Spleen (tissue), 13 donors: ENCODE measurements at places on chromosomes 2 and 18.
A peak's percentile ranks its signal among the peaks of the same experiment; 100 is the strongest.

DNA sequence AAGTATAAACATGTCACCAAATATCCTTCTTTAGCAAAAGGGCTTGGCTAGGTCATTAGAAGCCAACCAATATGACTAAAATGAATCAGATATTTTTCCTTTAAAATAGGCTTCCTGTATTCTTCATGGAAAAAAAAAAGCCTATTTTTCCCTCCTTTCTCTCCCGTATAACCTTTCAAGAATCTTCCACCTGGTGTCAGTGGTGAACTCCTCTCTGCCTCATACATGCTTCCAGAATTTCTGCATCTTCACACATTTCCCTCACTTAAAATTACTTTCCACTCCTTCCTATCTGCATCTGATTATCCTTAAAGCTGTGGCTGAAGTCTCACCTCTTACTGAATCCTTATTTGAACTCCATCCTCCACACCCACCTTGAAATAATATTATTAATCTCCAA is 116.9 kb upstream of the FANCL start:
- DNase-seq = no peak

DNA sequence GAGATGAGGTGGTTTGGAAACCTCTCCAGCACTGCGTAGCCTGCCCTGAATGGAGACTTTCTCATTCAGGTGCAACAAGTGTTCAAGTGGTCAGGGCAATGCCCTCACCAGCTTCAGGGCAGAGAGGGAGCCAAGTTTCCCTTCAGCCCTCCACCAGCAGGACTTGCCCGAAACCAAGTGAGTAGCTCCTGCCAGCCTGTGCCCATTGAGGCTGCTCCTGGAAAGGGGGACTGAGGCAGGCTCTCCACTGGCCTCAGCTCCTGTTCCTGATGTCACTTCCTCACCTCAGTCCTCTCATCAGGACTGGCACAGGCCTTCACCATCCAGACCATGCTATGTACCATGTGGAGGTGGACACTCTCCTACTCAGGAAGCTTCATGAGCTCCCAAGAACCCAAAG is 94.6 kb downstream of the CELF4 start:
- DNase-seq = no peak

DNA sequence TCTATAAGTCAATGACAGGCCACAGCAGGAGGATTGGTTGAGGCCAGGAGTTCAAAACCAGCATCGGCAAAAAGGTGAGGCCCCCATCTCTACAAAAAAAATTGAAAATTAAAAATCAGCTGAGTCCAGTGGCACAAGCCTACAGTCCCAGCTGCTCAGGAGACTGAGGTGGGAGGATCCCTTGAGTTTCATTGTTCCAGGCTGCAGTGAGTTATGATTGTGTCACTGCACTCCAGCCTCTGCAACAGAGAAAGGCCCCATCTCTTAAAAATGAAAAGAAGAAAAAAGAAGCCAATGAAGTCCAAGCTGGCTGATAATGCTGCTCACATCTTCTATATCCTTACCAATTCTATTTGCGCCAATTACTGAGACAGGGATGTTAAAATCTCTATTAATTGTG is 39.1 kb downstream of the MRPS5 start:
- no peak for DNase-seq

DNA sequence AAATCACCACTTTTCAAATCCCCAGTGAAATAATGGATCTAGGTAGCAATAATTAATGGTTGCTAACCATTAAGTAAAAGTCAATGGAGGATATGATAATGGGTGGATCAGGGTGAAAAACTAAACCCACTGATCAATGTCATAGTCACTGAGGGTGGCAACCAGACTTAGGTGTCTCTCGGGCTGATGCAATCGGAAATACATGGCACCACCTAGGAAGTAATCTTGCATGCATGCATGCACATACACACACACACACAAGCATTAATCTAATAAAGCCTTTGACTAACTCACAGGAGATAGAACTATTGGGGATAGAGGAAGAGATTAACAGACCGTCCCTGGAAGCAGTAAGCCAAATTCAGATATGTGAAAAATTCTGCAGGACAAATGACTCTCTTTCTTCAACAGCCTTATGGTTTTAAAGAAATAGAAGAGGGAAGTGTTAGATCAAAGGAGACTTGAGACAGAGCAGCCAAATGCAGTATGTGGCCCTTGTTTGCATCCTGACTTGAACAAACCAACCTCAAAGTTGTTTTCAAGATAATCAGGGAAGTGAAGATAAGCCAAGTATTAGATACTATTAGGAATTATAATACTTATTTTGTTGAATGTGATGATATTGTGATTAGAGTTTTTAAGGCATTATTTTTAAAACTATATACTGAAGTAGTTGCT is 186.0 kb upstream of the RMP24 start:
- no peak for DNase-seq

DNA sequence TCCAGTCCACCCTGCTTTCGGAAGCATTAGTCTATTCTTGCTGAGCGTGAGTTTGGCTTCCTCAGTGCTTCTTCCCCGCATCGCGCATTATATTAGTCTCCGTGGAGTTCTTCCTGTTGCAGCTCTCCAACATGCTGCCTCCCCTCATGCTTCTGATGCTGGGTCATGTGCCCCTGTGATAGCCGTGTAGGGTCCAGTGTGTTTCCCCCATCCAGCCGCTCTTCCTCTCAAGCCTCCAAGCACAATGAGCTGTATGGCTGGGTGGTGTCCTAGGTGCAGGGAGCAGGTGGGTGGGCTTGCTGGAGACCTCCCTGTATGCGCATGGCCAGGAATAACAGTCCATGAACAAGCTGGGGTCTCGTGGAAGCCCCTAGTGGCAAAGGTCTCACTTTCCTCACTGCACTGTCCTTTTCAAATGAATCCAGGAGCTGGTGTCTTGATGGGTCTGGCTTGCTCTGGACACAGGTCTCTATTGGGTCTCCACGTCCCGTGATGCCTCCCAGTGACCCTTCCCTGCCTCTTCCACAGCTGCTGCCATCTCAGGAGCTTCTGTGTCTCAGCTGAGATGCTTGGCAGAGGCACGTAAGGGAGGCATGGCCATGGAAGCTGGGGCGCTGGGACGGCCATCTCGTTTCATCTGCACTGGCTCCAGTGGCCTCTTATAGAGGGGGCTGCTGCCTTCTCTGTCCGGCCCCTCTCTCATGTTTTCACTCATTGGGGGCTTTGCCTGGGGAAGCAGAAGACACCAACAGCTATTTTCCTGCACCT is 54.8 kb upstream of the HDAC4 start:
- DNase-seq = peak; percentile 62

DNA sequence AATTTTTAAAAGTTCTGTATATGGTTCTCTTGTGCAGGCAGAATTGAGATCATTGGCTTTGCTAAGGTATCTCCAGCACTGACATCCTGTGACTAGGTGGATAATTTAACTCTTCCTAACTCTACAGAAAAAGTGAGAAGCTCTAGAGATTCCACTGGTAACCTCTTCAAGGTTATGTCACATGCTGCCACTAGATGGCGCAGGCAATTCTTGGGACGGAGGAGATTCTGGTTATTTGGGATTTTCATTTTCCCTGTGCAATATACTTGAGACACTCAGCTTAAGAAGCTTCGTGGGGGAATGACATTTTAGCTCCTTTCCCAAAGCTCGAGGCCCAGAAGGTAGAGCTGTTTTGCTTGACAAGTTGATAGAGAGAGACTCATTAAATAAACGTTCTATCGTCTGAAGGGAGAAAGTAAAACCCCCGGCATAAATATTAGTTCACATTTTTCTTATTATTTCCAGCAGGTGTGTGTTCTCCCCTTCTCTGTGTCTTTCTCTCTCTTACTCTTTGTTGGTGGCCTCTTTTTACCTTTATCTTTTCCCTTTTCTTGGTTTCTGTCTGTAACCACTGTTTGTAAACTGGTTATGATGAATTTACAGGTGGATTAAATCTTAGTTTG is 26.6 kb upstream of the LANCL1 start:
- peak; percentile 59 for DNase-seq

DNA sequence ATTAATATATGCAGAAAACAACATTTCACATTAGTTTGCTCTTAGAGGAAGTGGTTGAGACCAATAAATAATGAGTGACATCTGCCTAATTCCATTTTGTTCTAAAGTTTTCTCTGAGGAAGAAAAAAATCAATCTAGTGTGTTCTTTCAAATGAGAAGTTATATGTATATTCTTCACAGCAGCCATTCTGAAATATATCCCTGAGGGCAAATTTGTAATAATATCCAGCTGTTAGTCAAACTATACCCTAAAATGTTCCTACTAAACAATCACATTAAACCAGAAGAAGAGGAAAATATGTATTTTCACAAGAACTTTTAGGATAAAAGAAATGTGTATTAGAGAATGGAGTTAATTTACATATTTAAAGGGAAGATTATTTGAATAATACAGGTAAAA is 375.1 kb upstream of the CDH19 start:
- DNase-seq = no peak

GRCh38 chr2:144151851-144152250 is 368.1 kb downstream of the ZEB2 start:
- DNase-seq = no peak

DNA sequence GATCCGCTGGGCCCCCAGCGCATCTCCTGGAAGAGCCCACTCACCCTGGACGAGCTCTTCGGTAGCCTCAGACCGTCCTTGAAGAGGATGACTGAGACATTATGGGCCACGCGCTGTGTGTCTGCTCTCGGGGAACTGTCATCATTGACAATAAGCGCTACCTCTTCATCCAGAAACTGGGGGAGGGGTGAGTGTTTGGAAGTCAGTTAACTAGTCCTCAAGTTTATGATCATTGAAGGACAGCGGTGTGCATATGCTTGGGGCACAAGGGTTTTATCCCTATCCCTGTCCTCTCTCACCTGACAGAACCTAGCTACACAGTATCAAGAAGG is 586 bp downstream of the STK16 start:
- DNase-seq = no peak

- DNase-seq = no peak
These were observed 49.1 kb upstream of the ZNF638 start for GRCh38 chr2:71282493-71282892.

DNA sequence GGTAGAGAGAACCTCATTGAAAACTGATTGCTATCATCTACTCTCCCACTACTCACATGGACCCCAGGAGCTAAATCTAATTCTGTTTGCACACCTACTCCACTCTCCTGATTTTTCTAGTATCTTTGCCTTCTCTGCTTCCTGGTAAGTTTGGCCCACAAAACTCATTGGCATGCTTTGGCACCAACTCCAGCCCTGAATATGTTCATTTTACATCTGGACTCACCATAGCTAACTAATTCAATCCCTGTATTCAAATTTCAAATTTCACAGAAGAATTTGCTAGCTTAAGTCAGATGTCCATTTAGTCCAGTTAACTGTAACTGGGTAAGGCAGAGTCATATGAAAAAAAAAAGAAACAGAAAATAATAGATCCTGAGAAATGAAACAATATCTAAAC is 442.1 kb downstream of the SUCLG1 start:
- DNase-seq = no peak

DNA sequence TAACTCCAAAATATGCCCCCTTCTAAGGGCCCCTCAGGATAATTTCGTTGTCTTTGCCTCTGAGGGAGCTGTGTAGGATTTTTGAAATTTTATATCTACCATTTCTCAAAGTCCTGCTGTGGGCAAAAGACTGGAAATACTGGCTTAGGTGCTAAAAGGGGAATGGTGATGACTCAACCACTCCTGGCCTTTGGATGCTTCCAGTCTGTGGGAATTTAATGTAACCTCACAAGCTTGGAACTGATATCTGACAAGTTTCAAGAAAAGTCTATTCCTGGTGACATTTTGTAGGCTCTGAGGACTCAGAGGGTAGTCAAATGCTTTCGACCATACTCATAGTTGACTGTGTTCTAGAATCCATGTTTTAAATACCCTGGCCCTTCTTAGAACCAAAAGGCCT is 3.4 kb upstream of the APCDD1 start:
- no peak for DNase-seq

GRCh38 chr2:105712981-105713596 is 31.6 kb upstream of the NCK2 start:
- no peak for DNase-seq

DNA sequence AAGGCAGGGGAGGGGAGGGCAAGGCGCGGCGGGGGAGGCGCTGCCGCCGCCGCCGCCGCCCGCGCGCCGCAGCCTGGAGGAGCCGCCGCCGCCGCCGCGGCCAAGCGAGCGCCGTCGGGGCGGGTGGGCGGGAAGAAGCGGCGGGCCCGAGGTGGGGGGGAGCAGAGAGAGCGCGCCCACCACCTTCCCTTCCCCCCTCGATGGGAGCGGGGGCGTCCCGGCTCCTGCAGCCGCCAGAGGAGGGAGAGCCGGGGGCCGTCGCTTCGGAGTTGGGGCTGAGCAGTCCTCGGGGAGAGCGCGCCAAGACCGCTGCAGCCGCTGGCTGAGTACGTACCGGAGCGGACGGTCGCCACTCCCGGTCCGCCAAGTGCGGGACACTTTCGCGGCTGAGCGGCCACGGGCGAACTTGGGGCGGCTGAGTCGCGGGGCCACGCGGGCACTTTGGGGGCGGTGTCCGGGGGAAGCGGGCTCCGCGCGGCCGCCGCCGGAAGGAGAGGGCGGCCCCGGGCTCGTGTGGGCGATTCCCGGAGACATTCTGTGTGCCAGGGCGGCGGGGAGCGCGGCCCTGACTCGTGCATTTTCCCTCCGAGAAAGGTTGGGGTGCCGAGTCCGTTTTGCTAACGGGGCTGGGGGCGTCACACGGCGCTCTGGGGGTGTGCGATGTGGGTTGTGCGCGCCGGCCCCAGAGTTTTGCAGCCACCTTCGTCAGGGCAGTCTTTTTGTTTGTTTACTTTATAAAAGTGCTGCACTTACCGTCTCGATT is at the start of gene NAB1:
Gene NAB1 (plus strand): TSS at position 49 of the 763 bp plus-strand sequence. CDS start 10,094 bp downstream, outside the sequence.
- DNase-seq = peak; percentile 95

DNA sequence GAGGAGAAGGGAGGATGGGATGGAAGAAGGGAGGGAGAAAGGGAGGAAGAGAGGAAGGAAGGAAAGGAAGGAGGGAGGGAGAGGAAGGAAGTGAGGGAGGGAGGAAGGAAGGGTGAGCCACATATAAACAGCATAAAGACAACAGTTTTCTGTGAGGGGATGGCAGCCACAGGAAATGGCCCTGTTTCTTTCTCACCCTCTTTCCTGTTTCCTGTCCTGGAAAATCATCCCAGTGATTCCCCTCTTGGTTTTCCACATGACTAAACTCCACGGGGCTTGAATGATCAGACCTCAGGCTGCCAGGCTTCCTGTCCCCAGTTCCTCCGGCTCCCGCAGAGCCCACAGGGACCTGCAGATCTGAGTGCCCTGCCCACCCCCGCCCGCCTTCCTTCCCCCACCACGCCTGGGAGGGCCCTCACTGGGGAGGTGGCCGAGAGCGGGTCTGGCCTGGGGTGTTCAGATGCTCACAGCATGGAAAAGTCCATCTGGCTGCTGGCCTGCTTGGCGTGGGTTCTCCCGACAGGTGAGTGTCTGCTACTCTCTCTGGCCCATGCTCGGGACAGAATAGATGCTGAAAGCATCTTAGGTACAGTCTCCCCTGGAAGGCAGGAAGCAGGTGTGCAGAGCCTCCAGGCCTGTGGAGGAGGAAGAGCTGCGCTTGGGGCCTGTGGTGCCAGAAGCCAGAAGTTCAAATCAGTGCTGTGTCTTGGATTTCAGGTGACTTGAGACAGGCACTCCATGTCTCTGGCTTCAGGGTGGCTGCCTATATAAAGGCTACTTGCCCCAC is at the start of gene SIGLEC15:
Gene SIGLEC15 (plus strand): TSS at position 418 of the 787 bp plus-strand sequence. CDS start 54 bp downstream, at position 472.
- DNase-seq = peak; percentile 70

GRCh38 chr18:78790511-78790910 is 189.1 kb upstream of the SALL3 start:
- DNase-seq = peak; percentile 63
